ENCODE measurements at places on chromosomes 1 and 21.

DNA sequence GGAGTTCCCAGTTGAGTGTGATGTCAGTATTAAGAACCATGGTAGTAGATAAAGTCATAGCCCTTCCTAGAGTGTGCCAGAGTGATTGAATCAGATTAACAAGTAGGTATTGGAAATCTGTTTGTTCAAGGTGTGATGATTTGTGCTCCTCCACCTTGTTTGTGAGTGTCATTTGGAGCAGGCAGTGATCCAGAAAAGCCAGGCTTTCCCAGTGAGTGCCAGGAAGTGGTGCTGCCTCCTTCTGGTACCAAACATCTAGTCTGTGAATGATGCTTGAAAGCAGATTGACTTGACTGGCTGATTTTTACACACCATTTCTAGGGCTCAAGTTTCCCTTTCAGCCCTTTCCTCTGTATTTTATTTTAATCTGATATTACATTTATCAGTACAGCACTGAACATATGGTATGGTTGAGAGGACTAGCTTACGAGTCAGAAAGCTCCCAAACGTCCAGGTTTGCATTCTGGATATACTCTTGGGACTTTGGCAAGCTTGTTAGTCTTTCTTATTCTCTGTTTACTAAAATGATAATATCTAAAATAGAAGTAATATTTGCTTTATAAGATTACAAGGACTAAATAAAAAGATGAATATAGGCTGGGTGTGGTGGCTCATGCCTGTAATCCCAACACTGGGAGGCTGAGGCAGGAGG lies 100.7 kb downstream of the PATJ start:
- DNase-seq, result no peak

DNA sequence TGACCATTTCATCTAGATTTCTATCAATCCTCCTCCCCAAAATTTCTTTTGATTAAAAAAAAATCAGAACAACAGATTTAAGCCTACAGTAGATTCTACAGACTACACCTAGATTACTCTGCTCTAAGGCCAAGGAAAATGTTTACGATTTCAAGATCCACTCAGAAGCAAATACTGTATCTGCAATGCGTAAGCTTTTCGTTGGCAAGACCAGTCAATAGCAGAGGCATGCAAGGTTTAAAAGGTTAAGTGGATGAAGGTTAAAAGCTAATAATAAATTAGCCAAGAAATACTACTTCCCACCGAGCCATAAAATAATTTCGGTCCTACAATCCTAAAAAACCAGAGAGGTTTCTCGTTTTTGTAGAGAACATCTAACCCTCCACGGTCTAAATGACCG lies 1.3 kb downstream of the CLSTN1 start:
- no peak for DNase-seq

GRCh38 chr1:241533326-241534115 lies 1.3 kb downstream of the KMO start:
- no peak for DNase-seq

DNA sequence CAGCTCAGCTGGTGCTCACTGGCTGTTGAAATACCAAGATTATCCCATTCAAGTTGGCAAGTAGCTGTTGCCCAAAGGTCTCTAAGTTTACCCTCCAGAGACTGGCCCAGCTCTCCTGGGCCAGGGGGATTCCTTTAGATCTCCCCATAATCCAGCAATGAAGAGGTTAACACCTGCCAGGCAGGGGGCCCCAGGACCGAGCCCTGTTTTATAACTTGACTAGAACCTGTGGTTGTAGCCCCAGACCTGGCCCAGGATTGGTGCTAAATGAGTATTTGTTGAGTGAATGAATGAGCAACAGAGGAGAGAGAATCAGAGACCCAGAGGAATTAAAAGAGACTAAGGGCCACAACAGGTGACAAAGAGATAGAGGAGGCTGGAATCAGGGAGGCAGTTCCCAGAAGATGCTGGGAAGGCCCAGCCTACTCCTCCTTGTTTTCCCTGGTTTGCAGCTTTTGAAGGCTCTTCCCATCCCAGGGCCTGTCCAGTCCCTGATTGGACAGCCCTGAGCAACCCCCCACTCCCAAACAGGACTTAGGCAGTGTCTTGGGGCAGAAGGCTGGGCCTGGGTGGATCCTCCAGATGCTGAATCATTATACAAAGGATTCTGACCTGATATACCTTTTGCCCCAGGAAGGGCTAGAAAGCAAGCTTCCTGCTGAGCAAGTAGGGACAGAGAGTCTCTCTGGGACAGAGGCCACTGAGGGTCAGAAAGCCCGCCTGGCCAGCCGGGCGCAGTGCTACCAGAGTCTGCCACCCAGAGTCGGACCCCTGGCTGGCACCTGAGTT lies 2.4 kb upstream of the RHBG start:
- DNase-seq, result no peak

All from KBM-7 (cell line).